ENCODE measurements at places on chromosomes 4 and X.

GRCh38 chrX:49066690-49067089 is 7.1 kb downstream of the PRAF2 start:
- DNase-seq: no peak

GRCh38 chr4:22850630-22851029 is 157.9 kb downstream of the GBA3 start:
- no peak for DNase-seq

DNA sequence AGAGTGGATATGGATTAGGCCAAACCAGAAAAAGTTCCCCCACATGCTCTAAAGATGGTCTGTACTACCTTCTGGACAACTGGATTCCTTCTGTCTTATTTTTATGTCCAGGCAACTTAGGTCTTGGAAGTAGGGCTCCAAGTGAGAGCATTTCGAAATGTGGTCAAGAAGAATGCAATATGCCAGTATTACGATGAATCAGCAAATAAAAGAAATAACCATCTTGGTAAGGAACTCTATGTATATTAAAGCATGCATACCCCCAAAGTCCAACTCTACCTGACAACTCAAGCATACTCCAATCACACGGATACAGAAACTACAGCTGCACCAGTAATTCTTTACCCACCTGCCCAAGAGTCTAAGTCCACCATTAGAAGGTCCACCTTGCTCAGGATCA is 234.5 kb downstream of the HNRNPD start:
- DNase-seq: no peak

GRCh38 chr4:5956285-5957021 is 61.8 kb downstream of the C4orf50 start:
- DNase-seq: peak; percentile 93

DNA sequence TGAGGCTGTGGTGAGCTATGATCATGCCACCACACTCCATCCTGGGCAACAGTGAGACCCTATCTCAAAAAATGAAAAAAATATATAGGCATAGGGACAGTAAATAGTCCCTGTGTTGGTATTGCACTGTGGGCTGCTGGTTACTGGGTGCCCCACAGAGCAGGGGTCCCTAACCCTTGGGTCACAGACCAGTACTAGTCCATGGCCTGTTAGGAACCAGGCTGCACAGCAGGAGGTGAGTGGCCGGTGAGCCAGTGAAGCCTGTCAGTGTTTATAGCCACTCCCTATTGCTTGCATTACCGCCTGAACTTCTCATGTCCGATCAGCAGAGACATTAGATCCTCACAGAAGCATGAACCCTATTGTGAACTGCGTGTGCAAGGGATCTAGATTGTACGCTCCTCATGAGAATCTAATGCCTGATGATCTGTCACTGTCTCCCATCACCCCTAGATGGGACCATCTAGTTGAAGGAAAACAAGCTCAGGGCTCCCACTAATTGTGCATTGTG is 106.5 kb downstream of the TNIP2 start:
- no peak for DNase-seq

DNA sequence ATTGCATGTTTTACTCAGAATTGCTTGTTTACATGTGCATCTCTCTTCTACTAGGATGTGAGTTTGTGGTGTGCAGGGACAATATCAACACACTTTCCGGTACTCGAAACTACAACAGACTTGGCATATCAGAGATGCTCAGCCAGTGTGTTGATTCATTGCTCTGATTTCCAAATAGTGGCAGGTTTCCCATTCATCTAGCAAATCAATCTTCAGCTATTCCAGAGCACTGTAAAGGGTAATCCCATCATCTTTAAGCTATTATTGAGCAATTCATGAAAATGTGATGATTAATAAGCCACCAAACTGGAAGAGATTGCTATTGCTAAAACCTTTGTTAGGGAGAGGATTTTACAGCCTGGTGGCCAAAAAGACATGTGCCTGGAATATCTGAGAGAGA is 574.2 kb upstream of the CPEB2 start:
- DNase-seq: no peak

GRCh38 chr4:186904101-186904500 is 180.4 kb upstream of the FAT1 start:
- no peak for DNase-seq

DNA sequence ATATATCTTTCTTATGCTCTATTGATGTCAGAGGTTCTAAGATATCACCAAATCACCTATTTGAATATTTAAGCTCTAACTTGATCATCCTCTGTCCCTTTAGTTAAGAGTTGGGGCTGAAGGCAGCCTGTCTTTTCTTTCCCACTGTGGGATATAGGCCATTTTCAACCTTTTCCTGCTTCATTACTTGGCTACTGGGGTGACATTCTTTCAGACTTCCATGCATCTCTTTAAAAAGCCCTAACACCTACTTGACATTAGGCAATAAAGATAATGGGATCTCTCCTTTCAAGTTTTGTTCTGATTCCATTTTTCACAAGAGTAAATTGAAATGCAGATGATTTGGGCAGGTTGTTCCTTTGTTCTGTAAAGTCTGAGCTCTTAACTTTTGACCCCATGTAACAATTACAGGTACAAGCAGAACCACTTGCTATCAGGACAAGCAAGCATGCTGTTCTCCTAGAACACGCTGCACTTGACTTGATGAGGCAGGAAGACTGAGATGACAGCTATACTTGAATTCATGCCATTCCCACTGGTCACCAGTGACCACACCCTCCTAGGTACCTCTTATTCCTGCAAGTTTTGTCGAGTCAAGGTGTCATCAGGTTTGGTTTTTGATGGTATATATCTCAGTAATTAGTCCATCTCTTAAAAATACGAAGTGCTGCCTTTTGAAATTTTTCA is 18.2 kb downstream of the HOPX start:
- no peak for DNase-seq

DNA sequence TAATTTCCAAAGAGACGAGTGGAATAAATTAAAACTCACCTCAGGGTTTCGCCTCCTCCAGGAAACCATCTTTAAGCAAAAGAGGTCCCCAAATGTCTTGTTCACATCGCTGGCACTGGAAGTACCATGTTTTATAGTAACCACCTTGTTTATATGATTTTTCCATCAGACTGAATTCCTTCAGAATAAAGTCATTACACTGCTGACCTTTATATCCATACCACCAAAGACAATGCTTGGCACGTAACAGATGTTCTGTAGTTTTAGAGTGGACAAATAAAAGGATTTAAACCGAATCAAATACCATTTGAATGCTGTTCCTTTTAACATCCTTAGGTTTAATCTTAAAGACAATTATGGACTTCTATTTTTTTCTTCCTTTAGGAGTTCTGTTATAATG is 4.7 kb downstream of the NUDT6 start:
- no peak for DNase-seq

GRCh38 chr4:168197926-168198325 is 105.6 kb downstream of the ANXA10 start:
- no peak for DNase-seq

DNA sequence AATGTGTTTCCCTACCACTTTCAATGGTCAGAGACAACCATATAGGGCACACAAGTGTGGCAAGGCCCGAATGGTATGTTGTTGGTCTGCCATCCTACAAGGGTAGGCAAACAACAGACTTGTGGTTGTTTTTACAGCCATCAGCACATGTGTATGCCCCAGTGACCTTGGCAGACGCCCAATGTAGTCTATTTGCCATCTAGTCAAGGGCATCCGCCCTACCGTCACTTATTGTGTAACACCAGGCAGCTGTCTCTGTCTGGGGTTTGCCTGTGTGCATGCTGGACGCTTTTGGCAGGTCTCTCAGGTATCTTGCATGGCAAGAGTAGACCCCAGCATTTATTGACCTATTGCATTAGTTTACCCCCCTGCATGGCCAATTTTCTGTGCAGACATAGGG is 1145.5 kb upstream of the POU3F4 start:
- DNase-seq: no peak

- no peak for DNase-seq
Measured at GRCh38 chr4:100938698-100939097, 408.6 kb downstream of the PPP3CA start.

- no peak for DNase-seq
Measured at GRCh38 chrX:38103857-38104812, 97.8 kb downstream of the SYTL5 start.

GRCh38 chr4:88878642-88879041 is 178.3 kb downstream of the FAM13A start:
- DNase-seq: no peak

- no peak for DNase-seq
Measured at GRCh38 chr4:18722748-18723191, 701.2 kb upstream of the LCORL start.

DNA sequence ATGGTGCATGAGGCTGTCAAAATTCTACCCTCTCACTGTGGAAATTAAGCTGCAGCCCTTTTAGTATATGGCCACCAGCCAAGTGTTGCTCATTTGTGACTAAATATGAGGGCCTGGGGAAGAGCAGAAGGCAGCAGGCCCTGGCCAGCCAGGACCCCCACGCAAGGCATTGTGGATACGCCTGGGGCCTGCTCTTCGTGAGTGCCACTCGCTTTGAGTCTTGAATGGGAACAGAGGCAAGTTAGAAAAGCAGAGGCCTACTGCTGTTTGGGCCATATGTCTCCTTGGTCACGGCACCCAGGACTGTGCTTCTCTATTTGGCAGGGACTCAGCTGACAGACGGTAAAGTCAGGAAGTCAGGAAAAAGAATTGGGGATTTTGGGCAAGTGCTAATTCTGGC is 10.9 kb downstream of the RTL5 start:
- no peak for DNase-seq

DNA sequence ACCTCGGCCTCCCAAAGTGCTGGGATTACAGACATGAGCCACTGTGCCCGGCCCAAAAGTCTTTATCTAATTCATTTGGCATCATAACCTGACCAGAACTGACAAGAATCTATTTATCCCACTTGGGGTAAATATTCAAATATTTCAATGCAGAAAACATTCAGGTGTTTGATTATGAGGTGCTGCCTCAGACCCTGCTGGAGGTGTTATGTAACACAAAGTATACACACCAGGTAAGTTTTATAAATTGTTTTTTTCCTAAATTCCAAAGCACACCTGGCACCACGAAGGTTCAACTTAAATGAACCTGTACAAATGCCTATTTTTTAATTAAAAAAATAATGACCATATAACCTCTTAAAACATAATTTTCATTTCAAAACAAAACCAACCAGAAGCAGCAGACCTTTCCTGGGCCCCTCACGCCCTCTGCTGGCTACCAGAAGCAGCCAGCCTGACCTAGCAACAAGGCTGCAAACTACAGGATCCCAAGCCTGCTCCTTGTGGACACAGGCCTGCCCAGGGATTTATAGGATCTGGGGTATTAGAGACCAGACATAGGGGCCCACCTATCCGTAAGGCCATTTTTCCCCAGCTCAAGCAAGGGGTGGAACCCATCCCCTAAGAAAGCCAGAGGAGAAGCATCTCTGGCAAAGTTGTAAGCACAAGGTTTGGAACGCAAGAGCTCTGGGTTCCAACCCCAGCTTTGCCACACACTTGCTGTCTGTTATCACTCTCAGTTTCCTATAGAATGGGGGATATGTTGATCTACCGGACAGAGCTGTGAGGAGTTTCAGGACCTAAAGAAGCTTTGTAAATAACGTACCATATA is 11.7 kb downstream of the OTUD5 start:
- peak; percentile 4 for DNase-seq

GRCh38 chrX:16994736-16995135 is 48.3 kb downstream of the REPS2 start:
- no peak for DNase-seq

GRCh38 chrX:31350808-31351074 is 278.9 kb upstream of the FTHL17 start:
- DNase-seq: no peak

DNA sequence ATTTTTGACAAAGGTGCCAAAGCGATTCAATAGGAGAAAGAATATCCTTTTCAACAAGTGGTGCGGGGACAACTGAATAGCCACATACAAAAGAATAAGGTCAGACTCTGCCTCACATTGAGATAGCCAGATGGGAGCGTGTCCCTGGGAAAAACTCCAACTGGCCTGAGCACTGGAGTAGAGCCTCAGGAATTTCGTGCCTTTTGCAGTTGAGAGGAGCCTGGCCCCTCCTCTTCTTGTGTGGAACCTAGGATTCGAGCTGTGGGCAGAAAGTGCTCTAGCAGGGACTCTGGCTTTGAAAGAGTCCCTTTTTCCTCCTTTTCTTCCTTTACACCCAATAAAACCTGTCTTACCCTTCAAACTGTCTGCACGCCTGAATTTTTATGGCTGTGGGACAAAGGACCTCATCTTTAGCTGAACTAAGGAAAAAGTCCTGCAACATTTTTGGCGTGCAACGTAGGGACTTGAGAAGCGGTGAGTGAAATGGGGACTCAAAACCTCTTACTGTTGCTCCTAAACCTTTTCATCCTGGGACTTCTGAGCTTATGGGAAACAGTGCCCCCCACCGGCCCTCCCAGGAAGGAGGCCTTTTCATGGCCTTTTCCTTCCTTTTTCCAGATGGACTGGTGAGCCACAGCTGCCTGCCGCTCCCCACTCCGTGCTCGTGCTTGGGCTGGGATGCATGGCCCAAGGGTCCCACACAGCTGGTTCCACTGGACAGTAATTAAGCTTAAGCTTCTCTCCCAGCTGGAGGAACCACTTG is 68.6 kb downstream of the BMP15 start:
- DNase-seq: no peak

- no peak for DNase-seq
Measured at GRCh38 chrX:27998666-27999065, 17.4 kb upstream of the DCAF8L1 start.

DNA sequence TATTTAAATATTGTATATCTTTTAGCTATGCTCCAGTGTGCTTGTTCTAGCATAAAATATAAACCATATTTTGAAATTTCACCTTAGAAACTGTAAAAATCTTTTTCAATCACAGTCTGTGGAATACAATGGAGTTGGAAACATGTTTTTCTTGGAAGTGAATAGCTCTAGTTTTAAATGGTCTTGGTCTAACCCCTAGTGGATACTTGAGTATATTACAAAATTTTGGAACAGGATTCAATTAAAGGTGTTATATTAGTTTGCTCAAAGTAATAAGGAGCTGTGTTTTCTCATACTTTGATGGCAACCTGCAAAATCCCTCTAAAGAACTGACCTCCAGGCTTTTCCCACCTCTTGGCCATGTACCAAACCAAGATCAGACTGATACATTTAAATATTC is 48.2 kb downstream of the STK26 start:
- no peak for DNase-seq

GRCh38 chr4:59612235-59612634 is 1587.9 kb upstream of the ADGRL3 start:
- DNase-seq: no peak

- DNase-seq: no peak
Measured at GRCh38 chr4:128527351-128527750, 239.7 kb upstream of the PGRMC2 start.

- DNase-seq: no peak
Measured at GRCh38 chrX:85685843-85686242, 306.4 kb upstream of the POF1B start.

DNA sequence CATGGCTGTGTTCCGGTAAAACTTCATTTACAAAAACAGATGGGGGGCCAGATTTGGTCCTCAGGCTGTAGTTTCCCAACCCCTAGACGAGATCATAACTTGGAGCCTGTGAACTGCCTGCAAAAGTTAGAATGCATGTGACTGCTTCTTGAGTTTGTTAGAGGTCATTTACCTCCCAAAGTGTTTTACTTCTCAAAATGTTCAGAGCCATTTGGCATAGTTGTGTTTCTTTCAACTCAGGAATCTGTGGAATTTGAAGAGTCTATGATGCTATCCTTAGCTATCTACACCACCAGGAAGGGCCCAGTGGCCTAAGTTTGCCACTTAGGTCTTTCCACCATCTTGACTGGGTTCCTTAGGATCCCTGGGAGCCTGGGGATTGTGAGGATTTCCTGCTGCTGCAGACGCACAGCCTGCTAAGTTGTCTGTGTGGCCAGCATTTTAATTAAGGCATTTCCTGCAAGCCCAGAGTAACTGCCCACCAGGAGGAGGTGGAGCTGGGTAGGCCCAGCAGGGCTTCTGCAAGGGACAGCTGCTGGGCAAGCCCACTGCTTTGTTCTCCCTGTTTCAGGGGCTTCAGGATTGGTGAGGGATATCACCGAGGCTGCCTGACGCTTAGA is 53.1 kb downstream of the CCNI start:
- no peak for DNase-seq

Data from NCI-H510A (cell line).